ENCODE measurements at places on chromosomes 2 and 18. TPM values are rescaled to one million over a fixed set of nuclear protein-coding genes. Genes with fewer than 3 reads are reported as not detected.

DNA sequence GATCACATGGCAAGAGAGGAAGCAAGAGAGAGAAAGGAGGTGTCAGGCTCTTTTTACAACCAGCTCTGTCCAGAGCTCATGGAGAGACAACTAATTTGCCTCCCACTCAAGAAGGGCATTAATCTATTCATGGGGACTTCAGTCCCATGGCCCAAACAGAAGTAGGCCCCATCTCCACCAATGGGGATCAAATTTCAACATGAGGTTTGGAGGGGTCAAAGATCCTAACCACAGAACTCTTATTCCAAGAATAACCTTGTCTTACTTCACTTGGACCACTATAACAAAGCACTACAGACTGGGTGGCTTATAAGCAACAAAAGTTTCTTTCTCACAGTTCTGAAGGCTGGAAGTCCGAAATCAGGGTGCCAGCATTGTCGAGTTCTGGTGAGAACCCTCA lies 31.8 kb downstream of the GRB14 start:
- DNase-seq: no peak

GRCh38 chr2:180227461-180227860 lies 220.4 kb upstream of the CWC22 start:
- no peak for DNase-seq

TTN gene
- total RNA-seq: under 0.01 TPM

DNA sequence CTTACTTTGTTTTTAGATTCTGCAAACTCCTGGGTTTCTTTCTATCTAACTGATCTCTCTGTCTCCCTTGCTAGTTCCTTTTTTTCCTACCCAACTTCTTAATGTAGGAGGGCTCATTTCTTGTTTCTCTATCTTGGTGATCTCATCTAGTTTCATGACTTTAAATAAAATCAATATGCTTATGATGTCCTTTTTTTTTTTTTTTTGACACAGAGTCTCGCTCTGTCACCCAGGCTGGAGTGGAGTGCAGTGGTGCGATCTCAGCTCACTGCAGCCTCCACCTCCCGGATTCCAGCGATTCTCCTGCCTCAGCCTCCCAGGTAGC lies 42.2 kb upstream of the IL1RL1 start:
- DNase-seq: no peak

RAB10 gene
- total RNA-seq: 128 TPM

- no peak for DNase-seq
These were observed 18.3 kb downstream of the FHL2 start for GRCh38 chr2:105380432-105381100.

DNA sequence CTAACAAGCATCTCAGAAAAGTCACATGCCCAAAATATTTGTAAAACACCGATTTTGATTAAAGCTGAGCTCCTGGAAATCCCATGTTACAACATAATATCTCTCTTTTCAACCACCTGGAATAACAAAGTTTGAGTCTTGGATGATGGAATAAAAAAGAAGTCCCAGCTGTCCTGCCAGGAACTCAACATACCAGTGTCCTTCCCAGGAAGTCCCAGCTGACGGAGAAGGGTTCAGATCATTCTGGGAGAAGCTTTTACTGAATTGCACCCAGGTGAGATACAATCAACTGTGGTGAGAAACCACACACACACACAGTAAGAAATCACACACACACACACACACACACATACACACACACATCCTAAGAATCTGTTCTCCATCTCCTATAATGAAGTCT lies 413.1 kb upstream of the PKDCC start:
- no peak for DNase-seq

FAM124B gene
- not detected for total RNA-seq

CYB5A gene
- 55.4 TPM for total RNA-seq

TANC1 gene
- total RNA-seq: 34.7 TPM

ZBTB7C gene
- total RNA-seq: 0.36 TPM

DNA sequence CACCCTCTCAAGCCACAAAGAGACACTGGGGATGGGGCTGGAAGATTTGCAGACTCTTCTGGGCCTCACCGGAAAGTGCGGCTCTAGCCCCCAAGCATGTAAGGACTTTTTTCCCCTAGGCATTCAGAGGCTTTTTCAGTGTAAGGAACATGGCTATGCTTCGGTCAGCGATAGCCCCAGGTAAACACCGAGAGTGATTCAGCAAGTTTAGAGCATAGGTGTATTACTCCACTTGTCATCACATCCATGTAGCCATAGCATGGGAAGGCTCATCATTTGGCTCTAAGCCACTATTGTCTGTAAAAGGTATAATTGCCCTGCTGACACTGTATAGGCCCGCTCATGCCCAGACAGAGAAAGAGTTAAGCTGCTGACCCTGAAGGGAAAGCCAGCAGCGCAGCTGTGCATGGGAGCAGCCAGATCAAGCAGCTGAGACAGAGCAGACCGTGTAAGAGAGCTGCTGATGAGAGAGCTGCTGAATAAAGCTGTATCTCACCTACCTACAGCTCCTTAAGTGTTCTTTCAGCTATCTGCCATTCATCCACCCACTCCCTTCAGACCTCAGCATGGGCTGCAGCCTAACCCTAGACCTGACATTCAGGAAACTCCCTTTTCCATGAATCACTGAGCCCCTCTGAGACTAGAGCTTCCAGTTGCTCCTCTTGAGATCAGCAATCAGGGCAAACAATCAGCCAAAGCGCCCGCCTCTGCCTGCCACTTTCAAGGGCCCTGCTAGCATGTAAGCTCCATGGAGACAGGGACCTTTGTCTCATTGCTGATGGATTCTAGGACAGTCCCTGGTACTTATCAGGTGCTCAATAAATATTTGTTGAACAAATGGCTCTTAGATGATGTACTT lies 25.5 kb downstream of the LGALSL start:
- no peak for DNase-seq

- DNase-seq: no peak
These were observed 48.2 kb downstream of the CABYR start for GRCh38 chr18:24187049-24187448.

GRCh38 chr2:96157649-96158553 lies 12.7 kb upstream of the DUSP2 start:
- DNase-seq: peak; percentile 79

NDC80 gene
- total RNA-seq: 2.2 TPM

DNA sequence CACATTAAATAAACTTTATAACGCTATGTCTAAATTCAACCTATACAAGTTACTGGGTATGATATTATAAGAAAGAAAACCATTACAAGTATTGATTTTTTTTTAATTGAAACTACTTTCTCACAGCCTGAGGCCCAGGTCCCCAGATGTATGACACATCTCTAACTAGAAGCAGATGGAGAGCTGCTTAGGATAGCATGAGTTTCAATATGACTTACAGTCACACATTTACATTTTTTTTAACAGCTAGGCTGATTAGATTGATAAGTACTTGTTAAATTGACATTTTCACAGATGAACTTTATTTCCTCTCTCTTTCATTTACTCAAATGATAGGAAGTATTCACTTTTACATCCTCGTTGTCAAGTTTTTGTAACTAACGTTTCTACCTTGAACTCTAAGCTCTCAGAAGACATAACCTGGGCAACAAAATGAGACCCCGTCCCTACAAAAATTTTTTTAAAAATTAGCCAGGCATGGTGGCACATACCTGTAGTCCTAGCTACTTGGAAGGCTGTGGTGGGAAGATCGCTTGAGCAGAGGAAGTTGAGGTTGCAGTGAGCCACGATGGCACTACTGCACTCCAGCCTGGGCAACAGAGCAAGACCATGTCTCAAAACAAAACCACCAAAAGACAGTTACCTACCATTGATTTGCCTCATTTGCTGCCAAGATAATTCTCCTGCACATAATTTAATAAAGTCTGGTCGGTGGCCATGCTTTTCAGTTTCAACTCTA lies 52.4 kb downstream of the STK39 start:
- DNase-seq: no peak

GRCh38 chr2:68196120-68196716 lies 38.5 kb downstream of the PNO1 start:
- no peak for DNase-seq

- DNase-seq: peak; percentile 37
These were observed 157.9 kb downstream of the DYSF start for GRCh38 chr2:71611247-71611646.

Data from osteoblast (primary cell).